ENCODE measurements at places on chromosomes 4 and X. TPM values are rescaled to one million over a fixed set of nuclear protein-coding genes. Genes with fewer than 3 reads are reported as not detected.

The DCAF4L1 gene
- total RNA-seq, result 0.19 TPM

The NLGN4X gene
- 0.12 TPM for total RNA-seq

The MAOB gene
- total RNA-seq, result not detected

The GNRHR gene
- not detected for total RNA-seq

The TMEM128 gene
- total RNA-seq, result 17.7 TPM

The ODAPH gene
- not detected for total RNA-seq

The GPRASP3 gene
- 1.4 TPM for total RNA-seq

The HPGDS gene
- not detected for total RNA-seq

The ANKRD50 gene
- 0.35 TPM for total RNA-seq

The TEX13D gene
- total RNA-seq, result not detected

The REPS2 gene
- not detected for total RNA-seq

The FNIP2 gene
- 16.4 TPM for total RNA-seq

The SHOX gene
- not detected for total RNA-seq

The PDLIM3 gene
- not detected for total RNA-seq

The RTL3 gene
- not detected for total RNA-seq

The TLR8 gene
- not detected for total RNA-seq

The PLAC8 gene
- total RNA-seq, result 418 TPM

The ZFYVE28 gene
- total RNA-seq, result 14.8 TPM

The AR gene
- not detected for total RNA-seq

The RRAGB gene
- 7.3 TPM for total RNA-seq

The TNIP2 gene
- total RNA-seq, result 43.6 TPM

The ARSJ gene
- not detected for total RNA-seq

The CHIC2 gene
- total RNA-seq, result 18.9 TPM

The ARHGEF38 gene
- total RNA-seq, result not detected

The SPATA18 gene
- 0.73 TPM for total RNA-seq

The SMIM31 gene
- not detected for total RNA-seq

The MAGED4 gene
- 0.42 TPM for total RNA-seq

The SNCA gene
- total RNA-seq, result 4.7 TPM

The EGFL6 gene
- total RNA-seq, result 2.0 TPM

The PAGE1 gene
- total RNA-seq, result not detected

The SMPX gene
- not detected for total RNA-seq

The ANKRD37 gene
- total RNA-seq, result 12.0 TPM

The CITED1 gene
- total RNA-seq, result not detected

Measured in activated CD4-positive, alpha-beta T cell treated with anti-CD3 and anti-CD28 coated beads, Interleukin-2, amount 10 ng/mL, durations not matched to agents 7 days and 5 days (primary cell).